Activated CD4-positive, alpha-beta T cell treated with anti-CD3 and anti-CD28 coated beads, Interleukin-2, amount 50 U/mL, for 24 hours (primary cell): ENCODE measurements at places on chromosomes 1 and 21.

DNA sequence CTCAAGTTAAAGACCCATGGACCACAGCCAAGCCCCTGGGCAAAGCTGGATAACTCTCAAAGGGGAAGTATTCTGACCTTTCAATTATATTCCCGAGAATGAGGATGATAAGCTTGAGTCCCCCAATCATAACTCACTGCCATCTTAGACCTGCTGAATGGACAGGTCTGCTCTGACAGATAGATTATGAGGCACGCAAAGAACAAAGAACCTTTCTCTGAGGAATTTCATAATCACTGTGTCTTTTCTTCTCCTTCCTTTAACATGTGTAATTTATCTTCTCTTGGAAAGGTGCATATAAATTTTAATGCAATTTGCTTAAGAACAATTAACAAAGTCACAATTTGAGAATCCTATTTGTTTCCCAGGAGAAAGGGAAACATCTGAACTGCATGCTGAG, 22.0 kb downstream of the PIGM start:
- DNase-seq, result no peak

DNA sequence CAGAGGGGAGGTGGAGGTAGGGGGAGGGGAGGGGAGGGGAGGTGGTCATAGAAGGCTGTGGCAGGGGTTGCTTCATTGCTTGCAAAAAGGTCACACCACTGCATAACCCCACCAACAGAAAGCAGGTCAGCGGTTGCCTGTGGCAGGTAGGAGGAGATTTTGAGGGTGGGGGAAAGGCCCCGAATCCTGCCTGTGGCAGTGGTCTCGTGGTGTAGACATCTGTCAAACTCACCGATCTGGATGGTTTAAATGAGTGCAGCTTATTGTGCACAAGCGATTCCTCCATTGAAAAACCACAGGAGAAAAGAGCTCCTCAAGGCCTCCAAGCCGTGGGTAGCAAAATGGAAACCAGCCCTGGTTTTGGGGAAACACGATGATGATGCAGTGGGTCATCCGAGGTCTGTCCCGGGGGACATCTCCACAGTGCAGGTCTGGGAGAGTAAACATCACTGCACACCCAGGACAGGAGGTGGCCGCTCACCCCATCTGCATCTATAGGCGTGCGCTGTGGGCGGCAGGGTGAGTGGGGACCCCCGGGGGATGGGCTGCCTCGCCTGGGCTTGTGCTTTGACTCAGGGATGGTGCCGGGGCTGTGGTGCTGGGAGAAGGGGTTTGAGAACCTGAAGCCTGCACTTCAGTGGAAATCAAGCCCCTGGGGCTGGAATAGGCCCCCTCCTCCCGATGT, 112.3 kb downstream of the CRYAA start:
- no peak for DNase-seq

DNA sequence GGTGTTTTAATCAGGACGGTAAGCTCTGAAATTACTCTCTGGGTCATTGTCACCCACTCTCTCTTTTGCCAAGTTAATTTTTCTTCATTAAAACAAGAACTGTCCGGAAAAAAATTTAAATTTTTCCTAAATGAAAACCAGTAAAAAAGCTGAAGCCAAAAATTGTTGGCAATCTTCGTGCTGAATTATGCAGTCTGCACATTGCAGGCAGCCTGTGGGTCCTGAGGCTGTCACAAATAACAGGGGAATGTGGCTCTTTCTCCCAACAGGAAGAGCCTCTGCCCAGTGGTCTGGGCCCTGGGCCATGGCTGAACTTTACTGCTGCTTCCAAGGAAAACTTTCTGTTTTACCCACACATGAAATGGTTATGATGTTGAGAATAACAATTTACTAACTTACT, 153.9 kb upstream of the SPAG17 start:
- DNase-seq, result no peak

DNA sequence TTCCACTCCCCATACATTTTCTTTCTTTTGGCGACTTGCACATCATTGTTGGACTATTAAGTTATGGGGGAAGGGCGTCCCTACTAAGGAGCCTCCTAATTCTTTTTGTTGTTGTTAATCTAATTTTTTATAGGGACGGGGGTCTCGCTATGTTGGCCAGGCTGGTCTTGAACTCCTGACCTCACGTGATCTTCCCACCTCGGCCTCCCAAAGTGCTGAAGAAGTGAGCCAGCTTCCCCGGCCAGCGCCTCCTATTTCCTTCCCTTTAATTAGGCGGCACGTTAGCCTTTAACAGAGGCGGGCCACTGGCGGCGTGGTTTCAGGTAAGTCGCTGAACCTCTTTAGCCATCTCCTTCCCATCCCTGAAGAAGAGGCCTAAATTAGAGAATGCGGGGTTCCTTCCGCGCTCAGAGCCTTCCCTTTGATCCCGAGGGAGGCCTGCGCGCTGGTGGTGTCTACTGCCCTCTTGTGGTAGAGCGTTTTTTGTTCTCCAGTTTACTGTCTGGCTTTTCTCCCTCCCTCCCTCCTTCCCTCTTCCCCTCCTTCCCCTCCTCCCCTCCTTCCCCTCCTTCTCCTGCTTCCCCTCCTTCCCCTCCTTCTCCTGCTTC, 38.1 kb downstream of the TNFRSF9 start:
- peak; percentile 26 for DNase-seq

- DNase-seq, result no peak
Observed at GRCh38 chr21:36728371-36729111, 29.6 kb downstream of the SIM2 start.

DNA sequence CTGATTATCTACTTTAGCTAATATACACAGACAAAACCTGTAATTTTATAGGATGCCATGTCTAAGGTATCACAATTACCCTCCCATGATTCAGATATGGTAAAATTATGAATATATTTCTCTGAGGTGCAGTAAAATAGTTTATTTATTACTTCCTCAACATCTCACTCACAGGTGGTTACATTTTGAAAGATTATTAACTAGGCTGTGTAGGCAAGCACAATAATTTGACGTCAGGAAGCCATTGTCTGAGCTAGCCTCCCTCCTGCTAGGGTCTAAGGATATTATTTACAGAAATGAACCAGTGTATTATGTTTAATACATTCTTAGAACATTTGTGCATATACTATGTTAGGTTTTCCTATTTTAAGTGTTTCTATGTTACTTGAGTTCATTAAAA, 69.9 kb upstream of the ADGRL2 start:
- DNase-seq, result no peak

DNA sequence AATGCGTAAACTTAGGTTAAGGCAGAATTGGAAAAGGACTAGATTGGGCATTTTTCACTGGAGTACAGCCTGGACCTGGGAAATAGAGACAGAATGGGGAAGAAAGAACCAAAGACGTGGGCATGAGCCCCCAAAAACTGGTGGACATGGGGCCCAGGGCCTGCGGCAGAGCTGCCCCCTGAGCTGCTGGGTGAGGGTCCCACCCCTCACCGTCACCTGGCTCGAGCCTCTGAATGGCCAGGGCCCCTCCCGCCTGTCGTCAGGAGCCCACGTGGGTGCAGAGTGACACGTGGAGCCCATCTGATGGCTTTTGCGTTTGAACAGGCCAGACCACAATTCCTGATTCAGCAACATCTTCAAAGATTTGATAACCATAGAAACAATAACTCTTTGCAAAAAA, 360.9 kb upstream of the VAMP3 start:
- no peak for DNase-seq
